ENCODE measurements at places on chromosomes 2 and 18.

GRCh38 chr2:235706506-235706905, 212.7 kb downstream of the AGAP1 start:
- no peak for DNase-seq

DNA sequence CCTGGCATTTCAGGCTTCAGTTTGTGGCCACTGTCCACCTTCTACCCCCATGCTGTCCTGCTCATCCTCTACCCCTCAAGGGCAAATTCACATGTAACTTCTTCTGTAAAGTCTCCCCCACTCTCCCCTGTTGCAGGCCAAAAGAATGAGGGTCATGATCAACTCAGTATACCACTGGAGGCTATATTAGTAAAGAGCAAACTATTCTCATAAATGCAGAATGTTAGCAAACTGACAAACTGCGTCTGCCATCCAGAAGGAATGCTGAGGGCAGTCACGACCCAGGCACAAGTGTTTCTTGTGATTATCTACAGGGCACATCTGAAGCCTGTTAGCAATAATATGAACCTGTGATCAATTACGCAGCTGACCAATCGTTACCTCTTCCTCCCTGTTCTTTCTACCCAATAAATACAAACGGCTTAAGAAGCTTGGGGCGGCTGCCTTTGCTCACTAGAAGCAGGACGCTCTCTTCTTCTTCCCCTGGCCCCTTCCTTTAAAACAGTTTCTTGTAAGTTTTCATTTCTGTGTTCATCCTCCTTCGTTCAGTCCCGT, 58.3 kb downstream of the SEPTIN10 start:
- DNase-seq: no peak

- DNase-seq: no peak
Measured at GRCh38 chr2:171878481-171878993, 15.5 kb downstream of the SLC25A12 start.

DNA sequence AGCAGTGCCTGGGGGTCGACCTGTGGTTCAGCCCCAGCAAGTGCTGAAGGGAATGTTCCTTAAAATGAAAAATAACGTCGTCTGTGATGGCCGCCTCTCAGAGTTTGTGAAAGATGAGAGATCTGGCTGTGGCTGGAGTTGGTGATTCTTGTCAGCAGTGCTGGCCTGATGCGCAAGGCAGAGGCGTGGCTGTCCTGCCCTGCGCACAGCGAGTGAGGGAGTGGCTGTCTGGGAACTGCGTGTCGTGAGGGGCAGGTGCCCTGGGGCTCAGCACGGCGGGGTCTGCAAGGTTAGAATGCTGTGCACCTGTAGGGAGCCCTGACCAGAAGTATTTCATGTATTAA, 8.8 kb downstream of the NFATC1 start:
- DNase-seq: no peak

- DNase-seq: no peak
Measured at GRCh38 chr2:170221317-170222288, 43.7 kb downstream of the MYO3B start.

GRCh38 chr18:45359275-45360009, 255.8 kb upstream of the SLC14A2 start:
- no peak for DNase-seq

GRCh38 chr2:168462543-168463045, 6.5 kb downstream of the CERS6 start:
- no peak for DNase-seq

DNA sequence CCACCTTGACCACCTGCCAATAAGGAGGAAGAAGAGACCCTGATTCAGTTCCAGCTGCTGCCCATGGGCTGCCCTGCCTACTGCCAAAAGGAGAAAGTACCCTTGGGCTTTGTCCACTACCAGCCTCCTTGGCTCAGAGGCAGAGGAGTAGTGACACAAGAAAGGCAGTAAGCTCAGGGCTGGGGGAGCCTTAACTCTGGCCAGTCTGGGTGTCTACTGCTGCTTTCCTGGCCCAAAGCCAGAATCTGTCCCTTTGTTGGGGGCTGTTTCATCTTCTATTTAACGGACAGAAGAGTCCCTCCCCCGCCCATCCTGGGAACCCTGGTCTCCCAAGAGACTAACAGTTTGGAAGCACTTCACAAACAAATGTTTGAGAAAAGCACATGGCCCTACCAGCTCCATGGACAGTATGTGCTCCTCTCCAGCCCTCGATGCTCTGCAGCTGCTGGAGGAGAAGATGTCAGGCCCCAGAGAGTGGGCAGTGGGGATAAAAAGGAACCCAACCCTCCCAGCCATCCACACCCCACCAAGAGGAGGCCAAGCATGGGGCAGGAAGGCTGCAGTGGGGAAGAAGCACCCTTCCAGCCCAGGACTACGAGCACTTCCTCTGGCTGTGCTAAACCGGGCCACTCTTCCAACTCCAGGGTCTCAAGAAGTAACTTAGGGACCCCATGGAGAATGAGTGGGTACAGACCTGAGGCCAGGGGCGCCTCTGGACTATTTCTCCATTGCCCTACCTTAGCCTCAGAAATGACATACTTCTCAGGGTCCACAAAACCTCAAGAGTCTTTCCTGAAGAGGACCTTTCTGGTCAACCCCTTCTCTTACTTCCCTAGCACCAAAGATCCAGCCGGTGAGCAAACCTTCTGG, 1.2 kb downstream of the ATG9A start:
- DNase-seq: peak; percentile 55

- DNase-seq: no peak
Measured at GRCh38 chr2:3267869-3268704, 109.5 kb downstream of the EIPR1 start.

DNA sequence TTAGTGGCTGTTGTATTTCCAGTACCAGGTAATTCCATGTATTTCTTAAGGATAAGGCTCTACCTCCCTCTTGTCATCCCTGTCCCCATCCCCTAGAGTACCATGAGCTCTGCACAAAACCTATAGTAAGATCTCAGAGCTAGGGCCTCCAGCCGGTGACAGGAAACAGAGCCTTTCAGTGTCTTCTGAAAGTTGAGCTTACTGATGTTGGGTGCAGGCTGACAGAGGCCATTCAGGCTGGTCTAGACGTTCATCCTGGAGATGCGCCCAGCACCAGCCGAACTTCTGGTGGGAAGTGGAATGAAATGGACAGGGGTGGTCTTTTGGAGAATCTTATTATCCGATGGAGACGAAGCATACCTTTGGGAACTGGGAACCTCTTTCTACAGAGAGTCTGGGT, 16.7 kb upstream of the LYPD6B start:
- no peak for DNase-seq

GRCh38 chr2:159508140-159508539, 108.2 kb downstream of the BAZ2B start:
- no peak for DNase-seq

- no peak for DNase-seq
Measured at GRCh38 chr2:40348665-40349064, 103.2 kb downstream of the SLC8A1 start.

DNA sequence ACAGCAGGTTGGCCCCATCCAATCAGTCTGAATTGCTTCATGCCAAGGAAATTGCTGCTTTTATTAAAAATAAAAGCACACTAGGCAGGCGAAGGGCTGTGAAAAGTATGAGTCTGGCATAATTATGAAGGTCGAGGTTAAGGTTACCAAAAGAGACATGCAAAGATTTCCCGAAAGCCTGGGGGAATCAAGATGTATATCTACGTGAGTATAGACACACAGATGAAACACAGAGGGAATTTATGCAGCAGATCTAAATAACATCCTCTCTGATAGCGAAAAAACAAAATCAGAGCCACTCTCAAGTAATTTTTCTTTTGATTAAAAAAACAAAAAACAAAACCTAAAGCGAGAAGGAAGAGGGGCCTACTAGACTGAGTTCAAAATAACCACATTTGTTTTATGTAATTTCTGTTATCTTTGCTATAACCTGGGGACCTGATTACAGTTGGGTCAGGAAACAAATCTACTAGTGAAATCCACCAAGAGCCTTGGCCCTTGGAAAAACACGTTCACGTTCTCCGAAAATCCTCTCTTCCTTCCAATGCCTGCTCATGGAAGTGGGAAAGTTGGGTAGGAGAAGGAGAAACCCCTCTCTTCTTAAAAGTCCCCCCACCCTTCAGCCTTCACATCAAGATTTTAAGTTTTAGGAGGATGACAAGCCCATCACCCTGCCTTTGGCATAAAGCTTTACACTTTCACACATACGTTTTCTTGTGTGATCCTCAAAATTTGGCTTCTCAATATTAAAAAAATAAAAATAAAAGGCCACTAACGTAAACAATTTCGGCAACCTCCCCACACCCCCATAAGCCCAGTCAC, 1.4 kb downstream of the AAK1 start:
- DNase-seq: no peak

DNA sequence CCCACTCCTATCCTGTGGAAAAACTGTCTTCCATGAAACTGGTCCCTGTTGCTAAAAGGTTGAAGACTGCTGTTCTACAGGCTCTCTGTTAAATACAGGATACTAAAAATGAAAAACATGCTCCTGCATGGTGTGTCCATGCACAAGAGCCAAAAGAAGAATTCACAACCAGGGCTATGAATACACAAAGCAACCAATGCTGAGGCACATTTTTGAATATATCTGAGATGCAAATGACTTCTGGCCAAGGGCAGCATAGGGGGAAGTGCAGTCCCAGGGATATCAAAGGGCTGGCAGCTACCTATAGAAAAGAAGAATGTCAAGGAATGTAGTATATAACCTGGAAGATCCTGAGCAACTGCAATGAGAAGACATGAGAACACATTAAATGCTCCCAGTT, 6.6 kb downstream of the NEMP2 start:
- DNase-seq: no peak

DNA sequence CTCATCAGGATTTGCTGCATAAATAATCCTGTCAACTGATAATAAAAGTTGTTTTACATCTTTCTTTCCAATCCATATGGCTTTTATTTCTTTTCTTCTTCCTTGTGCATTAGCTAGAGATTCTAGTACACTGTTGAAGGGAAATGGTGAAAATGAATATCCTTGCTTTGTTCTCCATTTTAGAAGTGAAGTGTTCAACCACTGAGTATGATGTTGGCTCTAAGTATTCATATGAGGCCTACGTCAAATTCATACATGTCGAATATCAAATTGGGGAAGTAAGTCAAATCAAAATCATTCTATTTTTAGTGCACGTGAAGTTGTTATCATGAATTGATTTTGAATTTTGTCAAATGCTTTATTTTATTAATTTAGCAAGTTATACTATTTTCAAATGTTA, 7.8 kb upstream of the ACKR3 start:
- no peak for DNase-seq

- DNase-seq: no peak
Measured at GRCh38 chr2:25701801-25702200, 28.4 kb upstream of the DTNB start.

- DNase-seq: no peak
Measured at GRCh38 chr2:11168488-11168887, 13.2 kb downstream of the SLC66A3 start.

DNA sequence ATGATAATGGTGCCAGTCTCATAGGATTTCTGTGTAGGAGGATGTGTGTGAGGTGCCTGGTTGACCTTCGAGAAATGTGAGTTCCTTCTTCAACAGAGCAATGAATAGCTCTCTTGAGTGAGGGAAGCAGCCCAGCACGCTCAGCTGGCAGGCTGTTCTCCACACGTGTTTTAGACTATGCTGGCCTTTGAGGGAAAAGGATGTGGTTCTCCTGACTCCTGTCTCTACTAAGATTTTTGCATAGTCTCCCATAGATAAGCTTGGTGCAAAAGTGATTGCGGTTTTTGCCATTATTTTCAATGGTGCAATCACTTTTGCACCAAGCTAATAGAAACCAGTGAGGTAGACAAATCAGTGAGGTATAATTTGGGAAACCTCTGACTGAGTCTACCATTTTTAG, 284.1 kb downstream of the SLC4A3 start:
- no peak for DNase-seq

DNA sequence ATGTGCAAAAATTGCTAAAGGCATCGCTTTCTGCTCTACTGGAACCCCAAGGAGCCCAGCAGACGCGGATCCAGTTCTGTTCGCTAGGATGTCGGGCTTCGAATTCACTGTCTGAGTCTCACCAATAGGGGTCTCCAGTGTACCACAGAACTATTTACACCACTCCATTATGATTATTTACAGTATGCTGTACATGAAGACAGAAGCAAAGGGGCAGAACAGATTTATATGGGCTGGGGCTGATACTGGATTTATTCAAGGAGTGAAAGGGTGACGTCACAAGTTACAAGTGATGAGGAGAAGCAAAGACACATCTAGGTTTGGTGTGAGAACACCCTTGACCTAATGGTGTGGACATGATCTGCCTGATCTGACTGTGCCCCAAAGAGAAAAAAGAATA, 185.3 kb upstream of the ATP5MC3 start:
- no peak for DNase-seq

DNA sequence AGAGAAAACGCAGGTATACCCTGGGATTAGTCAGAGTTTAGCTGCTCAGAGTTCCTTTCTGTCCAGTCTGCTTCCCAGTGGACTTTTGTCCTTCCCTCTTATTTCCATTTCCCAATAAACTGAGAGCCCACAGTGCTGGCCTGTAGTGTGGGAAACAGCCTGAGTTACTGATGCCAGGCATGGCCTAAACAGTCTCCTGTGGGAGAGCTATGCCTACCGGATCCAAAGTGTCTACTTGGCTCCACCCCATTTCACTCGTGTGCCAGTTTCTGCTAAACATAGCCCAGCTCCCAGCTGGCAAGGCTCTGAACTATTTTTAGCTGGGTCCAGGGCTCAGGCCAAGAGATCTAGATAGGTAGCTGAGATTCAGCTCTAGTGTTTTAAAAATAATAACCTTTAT, 15.6 kb upstream of the PPP1CB start:
- no peak for DNase-seq

- DNase-seq: no peak
Measured at GRCh38 chr2:240558236-240558761, 511 bp upstream of the ANKMY1 start.

GRCh38 chr2:170369894-170370293, 191.9 kb downstream of the MYO3B start:
- no peak for DNase-seq

- DNase-seq: no peak
Measured at GRCh38 chr2:110866466-110866865, 134.1 kb downstream of the ACOXL start.

GRCh38 chr18:8001711-8002301, 434.7 kb downstream of the PTPRM start:
- DNase-seq: no peak

- peak; percentile 72 for DNase-seq
Measured at GRCh38 chr2:102806250-102806837, 44.5 kb downstream of the TMEM182 start.

Data from liver (tissue), 10 donors.